ENCODE measurements at places on chromosomes 12 and 14.

- no peak for DNase-seq
Measured at GRCh38 chr12:92624236-92624635, 78.6 kb upstream of the PLEKHG7 start.

DNA sequence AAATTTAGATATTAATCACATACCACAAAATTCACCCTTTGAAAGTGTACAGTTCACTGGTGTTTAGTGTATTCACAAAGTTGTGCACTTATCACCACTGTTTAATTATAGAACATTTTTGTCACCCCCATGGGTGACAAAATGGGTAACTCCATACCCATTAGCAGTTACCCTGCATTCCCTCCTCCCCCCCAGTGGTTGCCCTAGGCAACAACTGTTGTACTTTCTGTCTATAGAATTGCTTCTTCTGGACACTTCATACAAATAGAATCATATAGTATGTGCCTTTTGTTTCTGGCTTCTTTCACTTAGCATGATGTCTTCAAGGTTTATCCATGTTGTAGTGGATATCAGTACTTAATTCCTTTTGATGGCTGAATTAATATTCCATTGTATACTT is 52.7 kb downstream of the FBXO34 start:
- no peak for DNase-seq

- DNase-seq = peak; percentile 65
Measured at GRCh38 chr12:3803865-3804472, 51.1 kb upstream of the CRACR2A start.

DNA sequence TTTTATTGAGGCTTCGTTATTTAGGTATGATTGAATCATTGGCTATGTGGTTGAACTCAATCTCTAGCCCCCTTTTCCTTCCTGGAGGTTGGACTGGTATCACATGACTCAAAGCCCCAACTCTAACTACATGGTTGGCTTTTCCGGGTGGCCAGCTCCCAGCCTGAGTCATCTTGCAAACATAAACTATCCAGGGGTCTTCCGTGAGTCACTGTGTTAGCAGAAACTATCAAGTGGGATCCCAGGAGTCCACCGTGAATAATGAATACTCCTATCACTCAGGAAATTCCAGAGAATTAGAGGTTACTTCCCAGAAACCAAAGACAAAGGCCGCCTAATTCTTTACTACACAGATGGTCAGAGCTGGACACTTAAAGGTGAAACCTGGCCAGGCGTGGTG is 19.7 kb upstream of the PLEKHD1 start:
- DNase-seq = peak; percentile 34

DNA sequence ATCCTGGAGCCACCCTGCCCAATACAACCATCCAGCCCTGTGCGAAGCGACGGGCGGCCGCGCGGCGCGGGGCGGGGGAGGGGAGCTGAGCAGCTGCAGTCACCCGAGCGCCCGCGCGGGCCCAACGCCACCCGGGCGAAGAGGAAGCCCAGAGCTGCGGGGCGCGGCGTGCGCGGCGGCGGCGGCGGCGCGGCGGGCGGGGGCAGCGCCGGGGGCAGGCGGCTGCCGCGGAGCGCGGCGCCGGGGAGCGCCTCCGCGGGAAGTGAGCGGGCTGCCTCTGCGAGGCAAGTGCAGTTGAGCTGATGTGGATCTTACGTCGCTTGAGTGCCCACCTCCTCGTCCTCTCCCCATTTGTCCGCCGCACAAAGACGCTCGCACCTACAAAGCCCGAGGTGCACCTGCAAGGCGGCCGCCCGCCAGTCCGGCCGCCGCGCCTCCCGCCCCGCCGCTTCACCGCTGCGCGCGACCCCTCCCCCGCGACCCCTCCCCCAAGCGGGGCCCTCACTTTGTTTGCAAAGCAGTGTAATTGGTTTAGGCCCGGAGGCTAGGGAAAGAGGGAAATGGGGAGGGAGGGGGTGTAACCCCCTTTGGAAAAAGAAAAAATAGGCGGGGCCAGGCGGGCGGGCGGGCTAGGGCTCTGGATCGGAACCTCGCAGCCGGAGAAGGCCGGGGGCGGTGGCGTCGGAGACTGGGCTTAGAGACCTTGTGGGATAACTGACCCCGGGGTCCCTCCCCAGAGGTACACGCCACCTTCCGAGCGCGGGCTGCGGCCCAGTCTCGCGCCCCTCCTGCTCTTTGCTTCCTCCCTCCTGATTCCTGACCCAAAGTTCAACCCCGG is at the start of the genes FOXA1 and TTC6:
Gene FOXA1 (minus strand): TSS at position 279 of the 838 bp plus-strand sequence. CDS start 277 bp downstream, at position 2.
Gene TTC6 (plus strand): TSS at position 659 of the 838 bp plus-strand sequence. CDS start 26,436 bp downstream, outside the sequence.
- DNase-seq = peak; percentile 33

- DNase-seq = no peak
Measured at GRCh38 chr14:56156096-56156495, 37.9 kb downstream of the PELI2 start.

DNA sequence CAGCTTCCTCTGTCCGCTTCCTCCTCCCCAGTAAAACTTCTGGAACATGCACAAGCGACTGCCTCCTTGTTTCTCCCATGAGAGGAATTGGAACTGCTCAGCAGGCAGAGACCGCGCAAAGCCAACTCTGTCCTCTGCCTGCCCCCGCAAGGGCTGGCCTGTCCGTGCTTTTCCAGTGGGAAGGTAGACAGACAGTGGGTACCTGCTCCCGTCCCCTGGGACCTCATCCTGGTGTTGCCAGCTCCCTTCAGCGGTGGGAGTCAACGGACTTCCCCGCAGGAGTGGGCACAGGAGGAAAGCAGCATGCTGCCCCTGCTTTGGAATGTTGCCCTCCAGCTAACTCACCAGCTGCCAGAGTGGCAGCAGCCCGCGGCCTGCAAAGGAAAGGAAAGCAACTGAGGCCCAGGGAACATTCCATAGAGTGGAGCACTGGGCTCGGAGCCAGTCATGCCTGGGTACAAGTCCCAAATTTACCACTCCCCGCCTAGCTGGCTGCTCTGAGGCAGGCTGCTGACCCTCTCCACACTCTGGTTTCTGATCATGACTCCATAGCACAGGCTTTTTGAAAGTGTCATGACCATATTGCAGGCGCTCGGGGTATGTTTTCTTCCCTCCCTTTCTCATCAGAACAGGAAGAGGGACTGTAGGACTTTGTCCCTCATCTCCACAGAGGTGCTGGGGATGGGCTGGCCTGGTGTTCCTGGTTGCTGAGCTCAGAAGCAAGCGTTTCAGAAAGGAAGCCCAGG is 89.2 kb upstream of the CLMN start:
- DNase-seq = no peak
